ENCODE measurements at places on chromosomes 1 and 21.

DNA sequence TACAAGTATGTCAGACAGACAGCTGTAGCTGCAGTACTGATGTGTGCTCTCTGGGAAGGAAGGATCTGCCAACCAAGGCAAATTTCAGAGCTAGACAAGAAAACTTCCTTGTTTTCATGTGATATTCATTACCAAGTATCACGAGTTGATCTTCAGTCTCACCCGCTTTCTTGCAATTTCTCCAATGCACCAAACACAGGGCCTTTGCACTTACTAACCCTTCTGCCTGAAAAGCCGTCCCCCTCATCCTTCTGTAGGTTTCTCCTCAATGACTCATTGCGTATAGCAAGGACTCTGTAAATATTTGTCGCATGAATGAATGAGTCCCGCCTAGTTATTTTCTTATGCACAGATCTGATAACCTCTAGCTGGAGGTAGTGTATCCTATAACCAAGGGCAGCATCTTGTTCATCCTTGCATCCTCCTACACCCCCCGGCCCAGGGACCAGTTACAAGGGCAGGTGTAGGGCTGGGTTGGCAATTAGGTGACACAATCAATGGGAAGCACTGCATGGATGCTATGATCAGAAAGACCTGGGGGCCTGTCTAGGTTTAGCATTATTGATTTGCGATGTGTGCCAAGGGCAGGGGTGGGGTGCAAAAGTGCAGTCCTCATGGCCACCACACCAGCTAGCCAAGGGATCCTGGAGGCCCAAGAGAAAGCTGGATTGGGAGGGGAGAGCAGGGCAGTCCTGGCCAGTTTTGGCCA is 51.4 kb upstream of the GPR157 start:
- DNase-seq: no peak

- DNase-seq: no peak
These were observed 100.3 kb downstream of the UCHL5 start for GRCh38 chr1:192958871-192959270.

DNA sequence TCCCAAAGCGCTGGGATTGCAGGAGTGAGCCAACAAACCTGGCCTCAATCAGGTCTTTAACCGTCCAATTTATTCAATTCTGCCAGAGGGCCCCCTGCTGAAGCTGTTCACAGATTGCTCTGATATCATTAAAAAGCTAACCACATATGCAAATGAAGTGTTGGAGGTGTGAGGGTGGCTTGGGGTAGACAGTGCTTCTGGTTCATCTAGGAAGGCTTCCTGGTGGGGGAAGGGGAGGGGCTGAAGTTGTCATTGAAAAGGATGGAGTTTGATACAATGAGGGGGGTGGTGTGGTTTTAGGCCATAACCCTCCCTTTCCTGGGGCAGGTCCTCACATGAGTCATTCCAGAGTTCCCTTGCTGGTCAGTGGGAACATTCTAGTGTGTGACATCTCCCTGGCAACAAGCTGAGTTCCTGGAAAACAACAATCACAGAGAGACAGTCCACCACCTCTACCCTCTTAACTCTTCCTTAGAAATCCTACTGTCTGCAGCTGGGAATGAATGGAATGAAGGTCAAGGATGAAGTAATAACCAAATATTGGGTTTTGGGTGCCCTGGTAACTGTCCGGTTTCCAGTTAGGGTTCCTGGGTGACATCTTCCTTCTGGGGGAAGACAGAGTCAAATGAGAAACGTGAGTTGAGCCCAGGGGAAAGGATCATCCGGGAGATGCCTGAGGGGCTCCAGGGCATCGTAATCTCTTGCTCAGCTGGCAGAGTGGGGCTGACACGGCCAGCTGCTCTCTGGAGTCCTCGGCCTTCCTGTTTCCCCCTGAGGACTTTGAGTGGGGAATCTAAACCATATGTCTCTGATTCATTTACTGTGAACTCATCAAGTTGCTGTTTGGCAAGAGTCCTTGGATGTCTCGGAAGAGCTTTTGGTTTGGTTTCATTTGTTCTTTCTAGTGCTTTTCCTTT is 32.2 kb downstream of the BATF3 start:
- DNase-seq: no peak

- no peak for DNase-seq
These were observed 21.8 kb upstream of the LHX4 start for GRCh38 chr1:180208264-180208663.

DNA sequence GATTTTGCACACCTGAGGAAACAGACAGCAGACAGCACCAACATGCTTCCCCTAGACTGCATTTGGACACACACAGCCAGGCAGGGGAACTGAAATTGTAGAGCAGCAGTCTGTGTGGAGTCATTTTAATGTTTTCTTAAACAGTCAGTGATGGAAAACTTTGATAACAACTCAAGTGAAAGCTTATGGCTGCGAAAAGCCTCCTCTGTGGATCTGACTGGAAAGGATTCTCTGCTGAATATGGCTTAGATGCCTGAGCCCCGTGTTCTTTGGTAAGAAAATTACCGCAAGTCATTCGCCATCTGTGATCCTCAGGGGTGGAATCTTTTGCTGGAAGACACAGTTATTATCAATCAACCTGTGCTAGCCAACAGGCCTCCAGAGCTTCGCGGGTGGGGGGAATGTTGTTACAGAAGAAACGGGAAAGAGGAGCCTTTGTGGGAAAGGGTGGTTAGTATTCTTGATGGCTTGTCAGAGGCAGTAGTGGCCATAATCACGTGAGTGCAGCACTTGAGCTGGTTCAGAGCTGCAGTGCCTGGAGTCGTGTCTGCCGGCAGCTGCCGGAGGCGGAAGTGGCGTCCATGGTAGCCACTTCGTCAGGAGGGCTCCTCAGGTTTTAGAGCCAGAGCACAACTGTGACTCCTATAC is 204.7 kb downstream of the ST6GALNAC3 start:
- DNase-seq: no peak

DNA sequence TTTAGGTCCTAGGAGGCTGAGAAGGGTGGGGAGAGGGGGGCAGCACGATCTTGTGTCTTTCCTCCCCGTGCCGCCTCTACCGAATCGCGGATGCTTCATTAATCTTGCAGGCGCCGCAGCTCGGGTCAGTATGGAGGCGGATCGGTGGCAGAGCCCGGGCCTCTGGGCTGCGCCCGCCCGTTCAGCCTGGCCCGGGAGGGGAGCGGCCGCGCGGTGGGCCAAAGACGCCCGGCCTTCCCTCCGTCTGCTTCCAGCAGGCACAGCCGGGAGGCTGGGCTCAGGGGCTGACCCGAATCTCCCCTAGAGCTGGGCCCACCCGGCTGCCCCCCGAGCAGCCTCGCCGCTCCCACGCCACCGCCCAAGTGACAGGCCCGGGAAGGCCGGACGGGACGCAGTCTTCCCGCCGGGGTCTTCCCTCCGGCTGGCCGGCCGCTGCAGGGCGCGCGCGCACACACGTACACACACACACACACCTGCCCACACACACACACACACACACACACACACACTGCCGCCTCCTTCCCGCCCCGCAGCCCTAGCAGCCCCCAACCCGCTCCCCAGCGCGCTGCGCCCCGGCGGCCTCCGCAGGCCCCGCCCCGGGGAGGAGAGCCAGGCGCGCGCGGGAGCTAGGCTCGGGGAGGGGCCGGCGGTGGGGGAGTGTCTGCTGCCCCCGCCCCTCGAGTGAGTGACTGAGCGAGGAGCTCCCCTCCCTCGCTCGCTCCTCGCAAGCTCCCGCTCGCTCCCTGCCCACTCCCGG is at the start of gene C1orf21:
C1orf21 (plus strand) TSS at position 718 of the 757 bp plus-strand sequence. CDS start 90,481 bp downstream, outside the sequence.
- DNase-seq: peak; percentile 7
